ENCODE measurements at places on chromosomes 4 and X.
A peak's percentile ranks its signal among the peaks of the same experiment; 100 is the strongest.

DNA sequence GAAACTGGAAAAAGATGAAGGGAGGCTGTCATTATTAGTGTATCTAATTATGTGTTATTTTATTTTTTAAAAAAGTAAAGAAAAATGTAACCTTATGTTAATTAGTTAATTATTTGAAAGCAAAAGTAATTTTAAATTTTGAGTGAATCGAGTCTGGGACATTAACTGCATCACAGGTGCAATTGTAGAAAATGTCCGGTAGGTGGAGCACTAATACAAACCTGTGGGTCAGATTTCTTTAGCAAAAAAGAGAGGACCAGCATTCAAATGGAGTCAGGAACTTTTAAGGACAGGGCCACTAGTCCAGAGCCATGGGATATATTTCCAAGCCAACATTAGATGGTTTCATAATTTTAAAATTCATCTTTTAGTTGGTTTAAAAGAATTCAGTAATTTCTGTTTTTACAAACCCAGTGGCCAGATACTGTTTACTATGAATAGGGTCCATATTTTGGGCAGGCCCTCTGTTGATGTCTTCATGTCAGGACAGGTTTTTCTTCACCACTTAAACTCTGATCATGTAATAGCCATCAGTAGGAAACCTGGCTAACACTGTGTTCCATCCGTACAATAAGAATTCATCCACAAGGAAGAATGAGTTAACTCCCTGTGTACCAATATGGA, 27.2 kb downstream of the BST1 start:
- peak; percentile 12 for DNase-seq

DNA sequence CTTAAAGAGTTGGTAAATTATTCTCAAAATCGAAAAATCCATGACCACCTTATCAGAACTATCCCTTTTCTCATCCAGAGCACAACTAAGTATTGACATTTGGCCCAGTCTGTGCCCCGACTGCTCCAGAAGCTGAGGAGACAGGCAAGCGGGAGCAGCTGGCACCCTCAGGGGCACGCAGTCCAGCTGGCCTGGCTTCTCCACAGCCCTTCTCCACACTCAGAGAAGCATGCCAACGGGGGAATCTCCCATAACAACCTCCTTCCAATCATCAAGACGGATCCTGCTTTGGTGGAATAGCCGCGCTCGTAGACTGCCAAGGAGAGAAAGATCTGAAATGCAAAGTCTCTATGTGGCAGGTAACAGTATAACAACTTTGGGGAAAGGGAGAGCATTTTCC, 85.4 kb downstream of the AFAP1 start:
- DNase-seq: no peak

GRCh38 chr4:91064157-91064853, 937.1 kb downstream of the CCSER1 start:
- no peak for DNase-seq

DNA sequence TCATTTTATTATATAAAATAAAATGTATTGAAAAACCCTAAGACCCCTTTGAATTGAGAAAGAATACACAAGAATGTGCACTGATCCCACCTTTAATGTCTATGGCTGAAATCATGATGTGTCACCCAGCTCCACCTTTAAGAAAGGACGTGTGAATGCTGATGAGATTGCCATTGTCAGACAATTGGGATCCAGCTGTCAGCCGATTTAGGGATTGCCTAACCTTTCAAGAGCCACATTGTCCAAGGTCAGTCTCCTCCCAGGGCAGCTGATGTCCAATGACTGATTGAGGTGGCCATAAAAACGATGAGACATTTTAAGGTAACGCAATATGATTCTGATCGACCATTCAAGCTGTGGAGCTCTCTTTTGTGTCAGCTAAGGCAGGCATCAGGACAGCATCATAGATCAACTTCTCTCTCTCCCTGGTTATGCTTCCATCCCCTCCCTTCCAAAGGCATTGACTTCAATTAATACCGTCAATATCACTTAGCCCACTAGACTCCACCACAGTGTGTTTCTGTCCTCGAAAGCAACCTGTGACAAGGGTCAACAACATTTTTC, 1676.4 kb downstream of the PCDH7 start:
- no peak for DNase-seq

DNA sequence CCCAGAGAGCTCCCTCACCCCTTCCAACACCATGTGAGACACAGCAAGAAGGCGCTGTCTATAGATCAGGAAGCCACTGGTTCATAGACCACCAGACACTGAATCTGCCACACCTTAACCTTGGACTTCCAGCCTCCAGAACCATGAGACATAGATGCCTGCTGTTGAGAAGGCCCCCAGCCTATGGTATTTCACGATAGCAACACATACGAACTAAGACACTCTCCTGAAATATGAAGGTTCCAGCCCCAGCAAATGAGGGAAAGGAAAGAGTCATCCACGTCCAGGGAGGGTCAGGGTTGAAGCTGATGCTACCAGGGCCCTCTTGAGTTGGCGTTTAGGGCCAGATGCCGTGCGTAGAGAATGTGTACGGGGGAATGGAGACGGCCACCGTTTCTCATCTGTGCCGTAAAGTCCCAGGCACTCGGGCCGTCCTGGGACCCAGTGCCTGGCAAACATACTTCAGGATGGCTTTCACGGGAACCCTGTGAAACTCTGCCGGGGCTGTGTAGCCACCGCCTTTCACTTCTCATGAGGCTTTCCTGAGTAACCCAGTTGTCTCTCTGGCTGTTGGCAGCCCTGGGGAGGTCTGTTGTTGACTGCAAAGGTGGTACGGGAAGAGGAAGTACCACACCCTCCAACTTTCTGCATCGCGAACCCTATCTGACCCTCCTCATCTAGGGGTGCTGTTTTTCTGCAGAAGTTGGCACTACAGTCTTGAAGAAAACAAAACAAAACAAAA, 17.7 kb upstream of the P2RY8 start:
- DNase-seq: peak; percentile 52

- peak; percentile 60 for DNase-seq
Measured at GRCh38 chr4:2792711-2793585, at the start of gene SH3BP2. Gene SH3BP2 (plus strand): TSS chr4:2793085. CDS start chr4:2820618, 27,533 bp downstream.

GRCh38 chrX:119228512-119229252, 7.4 kb upstream of the PGRMC1 start:
- DNase-seq: no peak
